Lower lobe of right lung (tissue), 2 donors: ENCODE measurements at places on chromosomes 13 and 19.

GRCh38 chr13:24683838-24684599, 3.8 kb downstream of the ATP12A start:
- DNase-seq = peak; percentile 65

- DNase-seq = no peak
Measured at GRCh38 chr19:35939307-35940077, 3.3 kb downstream of the LRFN3 start.

DNA sequence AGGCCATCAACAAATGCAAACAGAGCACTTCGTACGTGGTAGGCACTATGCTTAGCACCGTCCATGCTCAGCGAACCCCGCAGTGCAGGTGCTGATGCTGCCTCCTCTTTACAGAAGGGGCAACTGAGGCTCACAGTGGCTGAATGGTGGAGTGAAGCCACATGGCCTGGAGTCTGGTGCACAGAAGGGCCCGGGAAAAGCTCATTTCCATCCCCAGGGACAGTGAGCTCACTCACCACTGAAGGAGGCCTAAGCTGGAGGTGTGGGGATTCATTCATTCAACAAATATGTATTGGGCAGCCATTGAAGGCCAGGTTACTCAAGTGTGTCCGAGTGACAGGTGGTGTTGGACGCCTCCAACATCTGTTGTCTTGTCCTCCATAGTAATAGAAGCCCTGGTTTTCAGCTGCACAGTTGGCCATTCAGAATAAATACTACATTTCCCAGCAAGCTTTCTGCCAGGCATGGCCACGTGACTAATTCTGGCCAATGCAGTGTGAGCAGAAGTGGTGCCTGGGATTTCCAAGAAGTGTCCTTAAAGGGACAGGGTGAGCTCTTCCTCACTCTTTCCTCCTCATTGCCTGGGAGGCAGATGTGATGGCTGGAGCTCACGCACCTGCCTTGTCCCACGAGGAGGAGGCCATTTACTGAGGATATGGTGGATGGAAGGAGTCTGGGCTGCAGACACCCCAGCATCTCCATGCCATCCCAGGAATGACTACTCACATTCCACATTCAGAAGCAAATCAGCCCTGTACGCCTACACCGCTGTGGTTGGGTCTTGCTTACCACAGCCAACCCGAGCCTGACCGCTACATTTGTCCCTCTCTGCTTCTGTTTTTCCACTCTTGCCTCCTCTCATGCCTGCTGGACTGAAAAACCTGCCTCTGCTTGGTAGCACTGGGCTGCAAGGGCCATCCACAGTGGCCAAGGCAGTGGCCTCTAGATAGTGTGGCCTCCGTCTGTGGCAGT, 2.3 kb upstream of the ZNRF4 start:
- DNase-seq = no peak

GRCh38 chr13:53642306-53642705, 613.7 kb downstream of the OLFM4 start:
- DNase-seq = no peak
